ENCODE measurements at places on chromosomes 13 and 19. TPM values are rescaled to one million over a fixed set of nuclear protein-coding genes. Genes with fewer than 3 reads are reported as not detected.

- no peak for DNase-seq
These were observed 827.6 kb downstream of the PCDH9 start for GRCh38 chr13:66402546-66402945.

The CEACAM18 gene
- not detected for total RNA-seq

GRCh38 chr13:33710924-33711323 is 107.0 kb upstream of the RFC3 start:
- no peak for DNase-seq

The POLD1 gene
- 13.8 TPM for total RNA-seq

DNA sequence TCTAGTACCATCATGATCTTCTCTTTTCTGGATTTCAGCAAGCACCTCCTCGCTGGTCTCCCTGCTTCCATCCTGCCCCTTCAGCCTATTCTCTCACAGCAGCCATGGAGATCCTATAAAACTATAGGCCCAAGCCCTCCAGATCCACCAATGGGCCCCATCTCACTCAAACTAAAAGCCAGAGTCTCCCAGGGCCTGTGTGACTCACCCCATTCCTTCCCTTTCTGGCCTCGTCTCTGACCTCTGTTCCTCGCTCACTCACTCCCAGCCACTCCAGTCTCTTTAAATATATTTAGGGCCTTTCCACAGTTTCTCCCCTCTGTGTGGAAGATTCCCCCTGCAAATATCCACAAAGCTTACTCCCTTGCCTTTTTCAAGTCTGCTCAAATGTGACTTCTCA is 89.7 kb downstream of the HSPH1 start:
- DNase-seq, result peak; percentile 41

The PEAK3 gene
- total RNA-seq, result under 0.01 TPM

The GPR12 gene
- not detected for total RNA-seq

DNA sequence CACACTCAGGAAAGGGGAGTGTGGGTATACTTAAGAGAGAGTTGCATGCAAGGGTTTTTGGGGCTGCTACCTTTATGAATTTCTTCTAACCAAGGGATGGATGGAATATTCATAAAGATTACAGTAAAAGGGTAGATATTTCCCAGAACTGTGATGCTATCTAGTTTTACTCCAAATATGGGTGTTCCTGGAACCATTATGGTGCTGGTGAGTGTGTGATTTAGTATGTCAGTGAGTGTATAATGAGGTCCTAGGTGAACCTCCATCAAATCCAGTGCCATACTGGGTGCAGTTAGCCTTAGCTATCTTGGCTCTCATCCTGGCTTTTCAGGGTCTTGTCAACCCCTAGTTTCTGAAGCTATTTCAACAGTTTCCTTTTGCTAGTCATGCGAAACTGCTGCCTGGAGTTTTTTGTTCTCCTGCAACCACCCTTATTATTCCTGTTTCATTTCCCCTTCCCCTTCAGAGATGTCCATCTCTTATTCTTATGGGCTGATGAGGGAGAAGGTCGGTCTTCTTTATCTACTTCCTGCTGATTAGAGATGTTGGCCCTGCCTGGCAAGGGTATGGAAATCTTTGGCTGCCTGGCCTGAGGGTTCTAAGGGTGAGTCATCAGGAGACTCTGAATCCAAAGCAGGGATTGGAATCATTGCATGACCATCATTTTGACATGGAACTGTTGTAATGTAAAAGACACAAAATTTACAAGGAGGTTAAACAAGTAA is 202.3 kb downstream of the NBEA start:
- DNase-seq, result no peak

DNA sequence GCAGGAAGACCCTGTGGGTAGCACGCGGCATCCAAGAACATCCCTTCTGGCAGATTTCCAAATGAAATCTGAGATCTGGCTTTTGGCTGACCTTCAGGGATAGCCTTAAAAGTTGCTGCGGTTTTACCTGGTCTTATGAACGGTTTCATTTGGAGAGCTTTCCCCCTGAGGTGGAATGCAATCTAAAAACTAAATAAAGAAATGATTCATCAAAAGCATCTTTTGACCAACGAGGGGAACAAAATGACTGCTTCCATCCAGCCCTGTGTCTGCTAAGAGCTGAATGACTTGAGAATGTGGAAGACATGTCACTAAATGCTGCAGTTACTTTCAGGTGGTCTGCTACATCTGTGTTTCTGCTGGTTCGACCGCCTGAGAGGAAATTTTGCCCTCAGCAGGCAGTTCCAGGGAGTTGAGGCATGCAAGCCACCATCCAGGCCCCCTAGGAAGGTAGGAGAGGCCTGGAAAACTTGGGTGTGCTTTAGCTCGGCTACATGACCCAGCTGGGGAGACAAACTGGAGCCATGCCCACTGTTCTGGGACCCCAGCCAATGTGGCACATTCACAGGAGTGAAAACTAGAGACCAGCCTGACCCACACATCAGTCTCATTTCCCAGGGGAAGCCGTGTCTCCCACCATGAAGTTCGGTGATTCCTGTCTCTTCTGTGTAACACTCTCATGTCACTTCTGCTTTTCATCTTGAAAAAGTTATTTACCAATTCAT is 175.1 kb upstream of the KL start:
- DNase-seq, result no peak

The ANGPTL4 gene
- 1.9 TPM for total RNA-seq

The F2RL3 gene
- total RNA-seq, result not detected

DNA sequence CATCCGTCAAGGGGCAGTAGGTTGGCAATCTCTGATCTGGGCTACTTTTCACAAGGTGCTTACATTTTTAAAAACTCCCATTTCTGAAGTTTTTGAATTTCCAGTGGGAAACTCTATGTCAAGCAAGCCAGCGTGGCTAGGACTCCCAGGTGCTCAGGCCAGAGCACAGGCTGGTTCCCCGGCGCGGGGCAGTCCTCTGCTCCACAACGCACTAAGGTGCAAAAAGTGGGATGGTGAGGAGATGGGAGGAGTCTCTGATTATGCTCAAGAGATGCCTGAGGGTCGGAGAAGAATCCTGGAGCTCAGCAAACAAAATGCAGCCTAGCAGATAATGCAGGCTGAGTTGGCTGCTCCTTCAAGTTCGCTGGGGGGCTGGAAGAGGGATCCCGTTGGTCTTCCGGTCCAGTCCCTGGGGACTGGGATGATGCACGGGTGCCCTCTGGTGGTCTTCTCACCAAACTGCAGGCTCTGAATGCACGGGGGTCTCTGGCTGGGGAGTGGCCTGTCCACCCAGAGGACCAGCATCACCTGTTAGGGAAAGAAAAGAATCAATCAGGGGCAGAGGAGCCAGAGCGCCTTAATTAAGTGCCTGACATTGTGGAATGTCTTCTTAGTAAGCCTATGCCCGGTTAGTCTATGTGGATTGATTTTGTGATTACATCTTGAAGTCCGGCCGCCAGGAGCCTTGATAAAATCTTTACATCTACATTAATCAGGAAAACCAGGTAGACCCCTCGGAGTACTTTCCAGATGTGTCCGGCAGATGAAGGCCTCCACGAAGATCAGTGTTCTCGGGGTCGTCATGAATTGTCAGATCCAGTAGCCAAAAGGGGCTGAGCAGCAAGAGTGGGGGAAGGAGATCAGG is 244.4 kb upstream of the MAB21L1 start:
- peak; percentile 46 for DNase-seq

- DNase-seq, result no peak
These were observed 486 bp downstream of the ZNF808 start for GRCh38 chr19:52527956-52528351.

GRCh38 chr13:70370924-70371323 is 262.7 kb upstream of the KLHL1 start:
- DNase-seq, result no peak

The CEACAM7 gene
- total RNA-seq, result not detected

The ZNF471 gene
- total RNA-seq, result 2.3 TPM

DNA sequence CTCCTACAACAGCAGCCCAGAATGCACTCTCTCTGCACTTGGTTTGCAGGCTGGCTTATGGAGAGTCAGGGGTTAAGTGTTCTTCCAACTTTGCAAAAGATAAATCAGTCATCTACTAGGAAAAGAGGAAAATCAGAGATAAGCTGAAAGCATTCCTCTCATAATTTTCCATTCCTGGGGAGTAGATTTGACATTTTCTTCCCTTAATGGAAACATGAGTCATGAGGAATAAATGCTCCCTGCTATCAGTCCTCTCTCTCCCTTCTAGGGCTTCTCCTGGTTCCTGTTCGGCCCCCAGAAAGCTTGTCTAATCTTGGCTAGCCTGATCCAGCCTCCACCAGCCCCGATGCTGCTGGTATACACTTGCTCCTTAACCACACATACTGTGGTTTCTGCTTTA is 28.4 kb upstream of the ENOX1 start:
- peak; percentile 88 for DNase-seq

DNA sequence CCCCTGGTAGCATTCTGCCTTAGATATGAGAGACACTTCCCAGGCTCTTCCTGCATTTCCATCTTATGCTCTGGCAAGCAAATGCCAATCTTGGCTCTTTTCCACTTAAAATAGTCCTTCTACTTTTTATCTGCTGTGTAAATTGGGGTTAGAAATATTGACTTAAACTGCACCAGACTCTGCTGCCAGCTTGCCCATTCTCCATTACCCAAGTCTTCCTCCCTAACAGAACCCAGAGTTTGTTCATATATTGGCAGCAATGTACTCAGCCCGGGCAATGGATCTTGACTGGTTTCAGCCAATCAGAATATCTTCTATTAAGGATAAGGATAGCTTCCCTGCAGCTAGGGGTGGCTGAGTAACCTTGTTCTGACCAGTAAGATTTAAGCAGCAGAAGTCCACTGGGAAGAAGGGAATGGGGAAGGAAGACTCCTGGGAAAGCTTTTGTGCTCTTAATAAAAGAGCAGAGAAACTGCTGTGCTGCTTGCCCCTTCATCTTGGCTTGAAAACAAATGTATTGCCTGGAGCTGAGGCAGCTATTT is 177.1 kb downstream of the KCNRG start:
- DNase-seq, result no peak

The GNA15 gene
- 0.18 TPM for total RNA-seq

DNA sequence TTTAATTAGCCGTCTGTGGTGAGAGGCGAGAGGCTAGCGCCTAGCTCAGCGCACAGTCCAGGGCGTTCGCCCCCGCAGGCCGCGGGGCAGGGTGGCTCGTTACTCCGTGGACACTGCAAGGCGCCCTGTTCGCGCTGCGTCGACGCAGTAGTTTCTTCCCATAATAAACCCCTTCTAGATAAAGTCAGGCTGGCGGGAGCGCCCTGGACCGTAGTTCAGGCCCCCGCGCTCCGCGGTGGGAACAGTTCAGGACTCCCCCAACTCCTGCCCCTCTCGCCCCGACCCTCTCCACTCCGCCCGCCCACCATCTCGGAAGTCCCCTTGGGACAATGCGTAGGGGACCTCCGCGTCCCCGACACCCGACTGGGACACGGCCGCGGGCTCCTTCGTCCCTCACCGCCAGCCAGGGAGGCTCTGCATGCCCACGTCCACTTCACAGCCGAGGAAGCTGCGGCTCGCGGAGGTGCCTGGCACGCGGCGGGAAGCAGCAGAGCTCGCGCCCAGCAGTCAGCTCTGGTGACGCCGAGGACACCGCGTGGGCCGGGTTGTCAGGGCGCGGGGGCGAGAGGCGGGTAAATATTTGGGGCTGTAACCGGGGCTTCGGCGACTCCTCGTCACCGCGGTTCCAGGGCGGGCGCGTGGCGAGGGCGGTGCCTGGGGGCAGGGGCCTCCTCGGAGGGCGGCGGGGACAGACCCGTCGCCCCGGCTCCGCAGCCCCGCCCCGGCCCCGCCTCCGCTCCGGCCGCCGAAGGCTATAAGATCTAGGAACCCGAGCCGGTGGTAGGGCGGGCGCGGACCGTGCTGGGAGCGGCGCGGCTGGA is at the start of gene RGCC:
Gene RGCC, plus strand, starts transcription at position 783 of the 821 bp plus-strand sequence. CDS start 158 bp downstream, outside the sequence.
- DNase-seq, result peak; percentile 49

GRCh38 chr19:20928371-20928770 is 5.3 kb downstream of the ZNF85 start:
- peak; percentile 87 for DNase-seq

DNA sequence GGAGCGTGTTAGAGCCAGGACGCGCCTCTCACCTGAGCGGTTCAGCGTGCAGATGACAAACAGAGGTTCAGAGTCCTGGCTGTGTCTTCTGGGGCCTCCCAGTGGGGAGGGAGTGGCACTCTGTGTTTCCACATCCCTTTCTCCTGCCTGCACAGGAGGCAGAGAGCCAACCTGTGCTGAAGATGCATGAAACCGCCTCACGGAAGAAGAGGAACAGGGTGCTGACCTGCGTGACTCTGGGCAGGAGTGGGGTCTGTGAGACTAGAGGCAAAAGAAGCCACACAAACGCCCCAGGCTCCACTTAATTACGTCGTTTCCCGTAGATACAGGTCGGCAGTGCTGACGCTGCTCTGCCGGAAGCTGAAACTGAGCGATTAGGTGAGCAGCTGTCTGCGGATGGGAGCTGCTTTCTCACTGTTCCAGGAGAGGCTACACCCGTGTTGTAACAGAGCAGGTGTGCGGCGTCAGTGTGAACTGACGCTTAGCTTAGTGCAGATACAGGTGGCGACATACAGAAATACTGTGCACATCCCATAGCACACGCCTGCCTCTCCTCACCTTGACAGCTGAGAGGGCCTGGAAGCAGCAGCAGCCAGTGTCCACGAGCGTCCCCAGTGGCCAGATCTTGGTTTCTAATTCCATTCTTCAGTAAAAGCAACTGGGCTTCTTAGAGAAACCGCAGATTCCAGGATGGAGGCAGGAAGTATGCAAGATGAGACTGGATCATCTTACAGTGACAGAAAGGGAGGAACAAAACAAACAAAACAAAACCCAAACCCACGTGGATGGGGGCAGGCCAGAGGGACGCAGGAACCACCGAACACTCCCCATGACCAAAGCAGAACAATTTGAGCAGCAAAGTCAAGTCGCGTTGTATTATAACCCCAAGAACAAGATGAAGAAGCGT is 37.7 kb upstream of the MCF2L start:
- DNase-seq, result peak; percentile 76

- no peak for DNase-seq
These were observed 10.1 kb downstream of the YJU2 start for GRCh38 chr19:4257025-4257424.

DNA sequence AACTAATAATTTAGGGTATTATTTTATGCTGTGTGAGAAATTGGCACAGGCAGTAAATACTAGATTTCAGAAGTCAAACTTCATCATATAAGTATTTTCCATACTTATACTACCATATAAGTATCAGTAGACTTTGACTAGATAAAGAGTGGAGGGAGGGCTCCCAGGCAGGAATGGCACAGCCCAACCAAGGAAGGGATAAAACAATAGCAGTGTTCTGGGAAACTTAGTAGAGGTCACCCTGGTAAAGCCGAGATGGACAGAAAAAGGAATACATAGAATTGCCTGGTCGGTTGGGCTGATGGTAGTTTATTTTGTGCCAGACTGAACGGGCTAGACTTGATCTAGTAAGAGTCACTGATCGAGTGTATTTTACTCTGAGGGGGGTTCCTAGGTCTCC is 19.6 kb upstream of the KCTD4 start:
- no peak for DNase-seq

DNA sequence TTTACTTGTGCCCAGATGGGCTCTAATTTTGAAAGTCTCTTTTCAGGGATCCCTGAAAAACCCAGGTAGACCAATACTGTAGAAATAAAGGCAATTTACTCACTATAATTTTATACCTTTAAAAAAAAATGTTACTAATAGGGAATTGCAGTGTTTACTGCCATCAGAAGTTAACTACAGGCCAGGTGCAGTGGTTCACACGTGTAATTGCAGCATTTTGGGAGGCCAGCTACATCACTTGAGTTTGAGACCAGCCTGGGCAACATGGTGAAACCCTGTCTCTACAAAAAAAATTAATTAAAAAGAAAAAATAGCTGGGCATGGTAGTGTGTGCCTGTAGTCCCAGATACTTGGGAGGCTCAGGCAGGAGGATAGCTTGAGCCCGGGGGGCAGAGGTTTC is 10.2 kb downstream of the USP12 start:
- DNase-seq, result no peak

Data from IMR-90 (cell line).